ENCODE measurements at places on chromosomes 7 and 10.

GRCh38 chr7:18338910-18339523 lies 156.5 kb upstream of the HDAC9 start:
- DNase-seq, result no peak

DNA sequence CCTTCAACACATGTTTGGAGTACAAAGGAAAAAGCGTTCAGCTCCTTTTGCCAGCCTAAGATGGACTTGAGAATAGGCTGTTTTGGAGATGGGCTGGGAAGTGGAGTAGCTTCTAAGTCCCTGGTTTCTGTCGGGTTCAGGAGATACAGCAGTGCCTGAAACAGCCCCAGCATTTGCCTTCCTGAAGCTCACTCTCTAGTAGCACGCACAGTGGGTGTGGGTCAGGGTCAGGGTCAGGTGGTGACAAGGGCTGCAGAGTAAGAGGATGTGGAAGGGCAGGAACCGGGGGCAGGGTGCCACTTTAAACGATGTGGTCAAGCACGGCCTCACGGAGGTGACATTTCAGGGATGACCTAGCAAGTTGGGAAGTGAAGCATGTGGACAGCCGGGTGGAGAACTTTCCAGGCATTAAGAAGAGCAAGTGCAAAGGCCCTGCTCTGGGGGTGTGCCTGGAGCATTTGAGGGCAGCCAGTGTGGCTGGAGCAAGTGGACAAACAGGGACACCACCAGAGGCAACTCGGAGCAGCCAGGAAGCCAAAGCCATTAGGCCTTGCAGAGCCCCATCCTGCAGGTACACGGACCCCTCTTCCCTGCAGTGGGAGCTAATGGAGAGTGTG lies 382.2 kb upstream of the ZMIZ1 start:
- DNase-seq, result no peak

DNA sequence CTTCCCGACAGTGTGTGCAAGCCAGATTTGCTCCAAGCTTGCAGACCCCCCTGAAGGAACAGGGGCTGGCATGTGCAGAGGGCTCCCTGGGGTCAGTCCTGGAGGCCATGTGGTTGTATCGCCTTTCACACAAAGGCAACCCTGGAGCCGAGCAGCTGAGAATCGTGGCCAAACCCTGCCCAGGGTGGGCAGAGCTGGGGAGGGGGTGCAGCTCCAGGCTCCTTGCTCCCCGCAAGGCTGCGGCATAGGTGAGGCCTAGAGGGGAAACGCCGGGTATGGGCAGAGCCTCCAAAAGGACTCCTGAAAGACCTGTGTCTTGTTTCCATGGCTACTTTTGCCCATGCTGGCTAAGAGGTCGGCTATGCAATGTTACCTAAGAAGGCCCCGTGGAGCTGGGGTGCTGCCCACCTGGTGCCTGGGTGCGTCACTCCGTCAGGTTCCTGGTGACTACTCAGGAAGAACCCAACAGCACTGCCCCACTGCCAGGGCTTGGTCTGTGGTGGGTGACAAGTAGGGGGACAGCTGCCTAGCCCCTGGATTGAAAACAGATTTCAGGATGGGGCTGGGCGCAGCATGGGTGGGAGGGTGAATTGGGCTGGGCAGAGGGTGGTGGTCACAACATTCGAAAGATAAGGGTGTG lies 171.0 kb upstream of the SHH start:
- no peak for DNase-seq

DNA sequence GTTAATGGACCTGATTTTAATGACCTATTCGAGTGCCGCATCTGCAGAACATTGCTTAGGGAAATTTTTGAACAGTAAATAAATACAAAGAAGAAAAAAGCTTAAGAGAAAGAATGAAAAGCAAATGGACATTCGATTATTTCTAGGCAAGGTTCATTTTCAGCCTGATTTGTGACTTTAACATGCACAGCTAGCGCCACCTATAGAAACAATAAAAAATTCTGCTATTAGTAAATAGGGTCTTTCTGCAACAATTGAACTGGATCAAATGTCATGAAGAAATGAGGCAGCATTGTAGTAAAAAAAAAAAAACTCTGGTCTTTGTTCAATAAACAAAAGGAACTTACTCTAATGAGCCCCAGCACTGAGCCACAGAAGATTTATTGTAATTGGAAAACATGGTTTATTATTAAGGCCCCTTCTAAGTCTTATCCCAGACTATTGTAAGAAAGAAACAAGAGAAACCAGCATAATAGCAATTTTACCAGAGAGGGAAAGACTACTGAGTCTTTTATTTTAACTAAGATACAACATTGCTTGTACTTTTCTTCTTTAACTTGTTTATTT lies 41.4 kb upstream of the GHITM start:
- no peak for DNase-seq

DNA sequence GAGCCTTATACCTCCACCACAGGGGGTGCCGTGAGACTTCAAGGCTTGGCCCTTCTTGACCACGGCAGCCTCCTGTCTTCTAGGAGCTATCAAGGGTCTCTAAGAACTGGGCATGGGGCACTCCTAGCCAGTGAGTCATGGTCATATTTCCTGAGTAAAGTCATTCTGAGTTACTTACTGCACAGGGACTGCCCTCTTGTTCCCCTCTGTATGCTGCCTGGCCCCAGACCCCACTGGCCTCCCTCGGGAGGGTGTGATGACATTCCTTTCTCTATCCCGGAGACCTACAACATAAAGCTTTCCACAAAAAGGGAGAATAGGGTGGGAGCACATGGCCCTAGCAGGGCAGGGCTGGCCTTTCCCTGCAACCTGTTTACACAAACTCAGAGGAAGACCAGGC lies 21.4 kb downstream of the DPCD start:
- DNase-seq, result no peak
